ENCODE measurements at places on chromosomes 16 and 17.

DNA sequence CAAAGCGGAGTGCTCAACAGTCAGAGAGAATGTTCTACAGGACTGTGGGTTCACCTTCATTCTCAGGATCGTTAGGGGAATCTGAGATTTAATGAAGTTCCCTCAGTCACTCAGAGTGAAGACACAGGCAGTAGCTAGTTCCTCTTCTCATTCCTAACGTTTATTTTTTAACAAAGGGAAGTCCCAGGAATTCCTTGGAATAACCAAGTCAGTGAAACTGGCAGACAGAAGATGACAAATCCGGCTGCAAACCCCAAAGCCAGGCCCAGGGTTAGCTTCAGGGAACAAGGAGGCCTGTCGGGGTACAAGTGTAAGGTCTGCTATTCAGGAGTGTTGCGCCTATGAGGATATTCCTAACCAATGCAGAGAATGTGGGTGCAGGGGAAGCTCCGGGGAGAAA is 42.0 kb downstream of the COTL1 start:
- no peak for DNase-seq

DNA sequence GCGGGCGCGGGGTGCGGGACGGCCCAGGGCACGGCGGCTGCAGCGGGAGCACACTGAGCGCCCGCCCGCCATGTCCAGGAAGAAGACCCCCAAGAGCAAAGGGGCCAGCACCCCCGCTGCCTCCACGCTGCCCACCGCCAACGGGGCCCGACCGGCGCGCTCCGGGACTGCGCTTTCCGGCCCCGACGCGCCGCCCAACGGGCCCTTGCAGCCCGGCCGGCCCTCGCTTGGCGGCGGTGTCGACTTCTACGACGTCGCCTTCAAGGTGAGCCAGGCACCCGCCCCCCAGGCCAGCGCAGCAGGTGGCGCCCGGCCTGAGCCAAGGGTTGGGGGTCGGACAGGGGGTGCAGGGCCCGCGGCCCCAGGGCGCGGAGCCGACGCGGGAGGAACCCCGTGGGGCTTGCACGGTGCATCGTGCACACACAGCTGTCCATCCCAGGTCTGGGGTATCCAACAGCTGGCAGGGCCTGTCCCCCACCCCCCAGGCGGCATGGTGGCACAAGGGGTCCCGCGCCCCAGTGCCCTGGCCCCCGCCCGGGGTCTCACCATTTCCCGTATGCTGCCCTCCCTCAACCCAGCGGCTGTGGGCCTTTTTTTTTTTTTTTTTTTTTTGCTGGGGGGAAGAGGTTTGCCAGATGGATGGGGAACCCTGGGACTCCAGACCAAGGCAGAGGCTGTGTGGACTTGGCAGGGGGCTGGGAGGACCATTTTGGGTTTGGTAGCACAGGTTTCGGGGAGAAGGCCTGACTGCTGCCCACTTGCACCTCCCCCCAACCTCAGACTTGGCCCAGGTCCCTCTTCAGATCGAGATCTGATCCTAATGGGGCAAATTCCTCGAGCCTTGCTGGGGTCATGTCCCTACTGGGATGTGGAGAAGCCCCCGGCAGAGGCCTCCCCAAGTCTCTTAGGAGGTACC is 547 bp downstream of the RAB26 start:
- no peak for DNase-seq

GRCh38 chr17:35486920-35487732 is 38.6 kb upstream of the SLFN13 start:
- peak; percentile 39 for DNase-seq

DNA sequence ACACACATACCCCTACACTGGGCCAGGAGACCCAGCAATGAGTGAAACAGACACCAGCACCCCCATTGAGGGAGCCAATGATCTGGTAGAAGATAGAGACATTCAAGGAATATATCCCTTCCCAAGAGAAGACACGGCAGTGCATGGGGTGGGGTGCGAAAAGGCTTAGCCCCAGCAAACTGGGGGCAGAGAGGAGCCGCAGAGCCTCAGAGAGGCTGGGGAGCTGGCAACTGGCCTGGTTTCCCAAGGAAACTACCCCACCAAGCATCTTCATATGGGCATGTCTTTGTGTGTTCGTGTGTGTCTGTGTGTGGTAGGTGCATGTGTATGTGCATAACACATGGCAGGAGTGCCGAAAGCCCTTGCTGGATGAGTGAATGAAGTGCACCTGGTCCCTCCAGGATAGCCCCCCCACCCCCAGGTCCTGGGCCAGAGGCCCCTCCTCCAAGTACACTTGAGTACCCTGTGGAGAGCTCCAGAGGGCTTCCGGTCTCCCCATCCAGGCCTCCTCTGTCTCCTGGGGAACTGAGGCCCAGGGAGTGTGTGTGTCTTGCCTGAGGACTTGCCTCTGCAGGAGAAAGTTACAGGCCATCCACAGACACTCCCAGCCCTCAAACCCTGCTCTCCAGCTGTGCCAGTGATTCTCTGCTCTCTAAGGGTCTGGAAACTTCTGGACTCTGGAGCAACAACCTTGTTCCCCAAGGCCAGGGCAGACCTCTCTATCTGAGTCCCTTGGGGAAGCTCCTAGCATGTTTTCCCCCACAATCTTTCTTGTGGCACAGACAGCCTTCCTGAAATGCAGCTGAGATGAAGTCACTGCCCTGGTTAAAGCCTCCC is 15.9 kb downstream of the TBX2 start:
- DNase-seq: no peak

DNA sequence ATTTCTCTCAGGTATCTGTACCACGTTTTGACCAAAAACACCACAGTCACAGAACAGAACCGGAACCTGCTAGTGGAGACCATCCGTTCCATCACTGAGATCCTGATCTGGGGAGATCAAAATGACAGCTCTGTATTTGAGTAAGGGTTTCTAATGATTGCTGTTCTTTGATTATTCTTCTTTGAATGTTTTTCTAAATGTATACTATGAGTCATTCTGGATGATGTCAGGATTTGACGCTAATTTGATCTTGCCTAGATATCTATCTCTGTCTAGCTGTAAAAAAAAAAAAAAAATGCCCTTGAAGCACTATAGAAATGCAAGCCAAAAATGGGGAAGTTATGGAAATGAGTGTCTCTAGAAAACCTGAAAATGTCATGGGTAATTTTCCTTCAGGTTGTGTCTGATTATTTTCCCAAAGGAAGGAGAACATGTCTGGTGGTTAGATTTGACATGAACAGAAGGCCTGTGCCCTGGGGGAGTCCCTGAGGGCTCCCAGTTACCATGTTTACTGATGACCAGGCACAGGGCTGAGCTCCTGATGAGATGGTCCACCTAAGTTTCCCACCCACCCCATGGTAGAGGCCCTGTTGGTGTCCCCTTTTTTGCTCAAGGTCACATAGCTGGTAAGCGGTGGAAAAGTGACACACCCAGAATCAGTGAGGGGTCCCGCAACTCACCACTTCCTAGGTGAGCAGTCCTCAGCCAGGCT is 13.6 kb downstream of the CLEC16A start:
- DNase-seq: peak; percentile 48

GRCh38 chr17:6035801-6036394 is 34.3 kb upstream of the WSCD1 start:
- DNase-seq: no peak

DNA sequence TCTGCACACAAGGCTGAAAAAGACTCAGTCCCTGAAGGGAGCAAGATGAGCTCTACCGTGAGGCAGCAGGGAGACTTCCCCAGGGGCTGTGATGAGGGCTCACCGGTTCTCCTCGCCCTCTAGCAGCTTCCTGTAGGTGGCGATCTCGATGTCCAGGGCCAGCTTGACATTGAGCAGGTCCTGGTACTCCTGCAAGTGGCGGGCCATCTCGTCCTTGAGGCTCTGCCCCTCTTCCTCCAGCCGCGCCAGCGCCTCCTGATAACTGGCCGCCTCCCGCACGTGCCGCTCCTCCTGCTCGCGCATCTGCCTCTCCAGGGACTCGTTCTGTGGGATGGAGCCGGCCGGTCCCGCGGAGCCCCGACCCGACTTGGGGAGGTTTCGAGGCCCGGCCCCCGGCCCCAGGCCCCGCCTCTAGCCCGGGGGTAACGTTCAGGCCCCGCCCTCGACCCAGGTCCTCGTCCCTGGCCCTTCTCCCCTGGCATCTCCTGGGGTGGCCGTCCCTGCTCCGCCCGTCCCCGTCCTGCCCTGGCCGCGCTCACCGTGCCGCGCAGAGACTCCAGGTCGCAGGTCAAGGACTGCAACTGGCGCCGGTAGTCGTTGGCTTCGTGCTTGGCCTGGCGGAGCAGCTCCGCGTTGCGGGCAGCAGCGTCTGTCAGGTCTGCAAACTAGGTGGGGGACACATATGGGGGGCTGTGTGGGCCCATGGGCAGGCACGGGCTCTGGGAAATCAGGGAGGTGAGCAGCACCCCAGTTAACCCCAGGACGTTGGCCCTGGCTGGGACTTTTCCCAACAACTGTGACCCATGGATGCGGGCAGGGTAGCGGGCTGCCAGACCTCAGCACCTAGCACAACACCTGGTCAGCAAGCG is 3.9 kb downstream of the GFAP start:
- peak; percentile 55 for DNase-seq

GRCh38 chr17:40347319-40348135 is 17.0 kb downstream of the GJD3 start:
- DNase-seq: no peak

- DNase-seq: no peak
Measured at GRCh38 chr16:23829454-23829853, 6.3 kb upstream of the PRKCB start.

DNA sequence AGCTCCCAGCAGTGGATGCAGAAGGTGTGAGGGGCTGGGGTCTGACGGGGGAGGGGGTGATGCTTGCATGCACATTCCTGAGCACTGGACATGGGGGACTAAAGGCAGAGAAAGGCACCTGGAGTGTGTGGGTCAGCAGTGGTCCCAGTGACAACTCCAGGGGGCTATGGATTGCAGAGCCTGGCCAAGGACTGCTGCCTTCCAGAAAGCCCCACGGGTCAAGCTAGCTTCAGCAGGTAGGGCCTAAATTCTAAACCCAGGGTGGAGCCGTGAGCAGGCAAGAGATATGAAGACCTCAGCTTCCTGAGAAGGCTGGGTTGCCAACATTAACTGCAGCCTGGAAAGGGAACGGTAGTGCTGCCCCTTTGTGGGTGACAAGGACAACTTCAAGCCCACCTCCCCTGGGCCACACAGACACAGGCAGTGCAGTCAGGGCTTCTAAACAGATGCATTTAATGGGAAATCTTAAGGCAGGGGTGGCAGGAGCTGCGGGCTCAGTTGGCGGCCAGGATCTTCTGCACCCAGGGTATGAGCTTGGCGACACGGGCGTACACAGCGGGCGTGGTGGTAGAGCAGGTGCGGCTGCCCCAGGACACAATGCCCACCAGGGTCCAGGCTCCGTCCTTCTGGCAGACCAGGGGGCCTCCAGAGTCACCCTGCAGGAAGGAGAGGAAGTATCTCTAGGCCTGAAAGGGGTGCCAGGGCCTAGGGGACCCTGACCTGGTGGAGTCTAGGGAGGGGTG is 3.1 kb downstream of the CTRB2 start:
- no peak for DNase-seq

Measured in HT1080 (cell line).